ENCODE measurements at places on chromosomes 6 and 20.

DNA sequence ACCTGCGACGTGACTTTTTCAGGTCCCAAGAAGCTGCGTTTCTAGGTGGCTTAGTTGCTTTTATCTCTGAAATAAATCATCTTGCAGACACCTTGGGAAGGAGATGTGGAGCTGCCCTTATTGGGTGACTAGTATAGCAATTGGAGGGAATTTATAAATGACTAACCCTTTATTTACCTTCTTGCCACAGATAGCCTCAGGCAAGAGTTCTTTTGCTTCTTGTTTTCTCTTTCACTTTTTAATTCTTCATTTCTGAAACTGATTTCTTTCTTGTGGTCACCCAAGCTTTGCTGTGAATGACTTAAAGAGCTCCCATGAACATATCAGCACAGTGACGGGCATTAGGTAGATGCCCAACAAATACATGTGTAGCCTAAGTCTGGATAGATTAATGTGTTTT, 3.0 kb downstream of the ADGRF4 start:
- DNase-seq: no peak

DNA sequence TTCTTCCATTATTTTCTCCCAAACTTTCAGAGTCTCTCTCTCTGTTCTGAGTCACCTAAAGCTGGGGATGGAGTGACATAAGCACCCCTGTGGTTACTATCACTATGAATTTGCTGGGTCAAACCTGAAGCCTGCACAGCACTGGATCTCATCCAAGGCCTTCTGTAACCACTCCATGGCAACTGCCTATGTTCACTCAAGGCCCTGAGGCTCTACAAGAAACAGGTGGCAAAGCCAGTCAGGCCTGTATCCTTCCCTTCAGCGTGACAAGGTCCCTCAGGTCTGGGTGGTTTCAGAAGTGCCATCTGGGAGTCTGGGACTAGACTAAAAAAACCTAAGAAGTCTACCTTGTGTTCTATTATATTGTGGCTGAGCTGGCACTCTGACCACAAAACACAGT, 1278.8 kb upstream of the EYS start:
- DNase-seq: no peak

- DNase-seq: no peak
These were observed 15.1 kb downstream of the TBC1D32 start for GRCh38 chr6:121319112-121319553.

GRCh38 chr20:41178904-41179432, 41.6 kb downstream of the PLCG1 start:
- peak; percentile 6 for DNase-seq

DNA sequence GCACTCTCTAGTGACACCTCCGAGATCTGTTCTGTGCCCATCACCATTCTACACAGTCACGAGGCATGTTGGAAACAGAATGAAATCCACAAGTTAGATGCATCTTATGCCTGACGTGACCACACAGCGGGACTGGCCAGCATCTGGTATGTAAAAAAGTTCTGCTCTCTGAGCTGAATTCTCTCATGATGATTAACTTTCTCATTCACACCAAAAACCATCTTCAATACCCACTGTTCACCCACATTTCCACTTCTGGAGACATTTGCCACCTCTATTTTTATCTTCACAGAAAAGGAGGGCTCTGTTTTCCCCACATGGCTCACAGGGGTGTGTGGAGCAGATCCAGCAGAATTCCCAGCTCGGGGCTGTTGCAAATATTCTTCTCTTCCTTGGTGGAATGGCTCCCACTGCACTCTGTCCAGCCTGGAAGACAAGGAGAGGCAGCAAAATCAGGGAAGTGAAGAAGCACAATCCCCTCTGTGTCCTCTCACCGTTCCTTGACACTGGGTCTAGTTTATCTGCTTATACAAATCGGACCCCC, 303.4 kb downstream of the TAF4 start:
- DNase-seq: no peak

DNA sequence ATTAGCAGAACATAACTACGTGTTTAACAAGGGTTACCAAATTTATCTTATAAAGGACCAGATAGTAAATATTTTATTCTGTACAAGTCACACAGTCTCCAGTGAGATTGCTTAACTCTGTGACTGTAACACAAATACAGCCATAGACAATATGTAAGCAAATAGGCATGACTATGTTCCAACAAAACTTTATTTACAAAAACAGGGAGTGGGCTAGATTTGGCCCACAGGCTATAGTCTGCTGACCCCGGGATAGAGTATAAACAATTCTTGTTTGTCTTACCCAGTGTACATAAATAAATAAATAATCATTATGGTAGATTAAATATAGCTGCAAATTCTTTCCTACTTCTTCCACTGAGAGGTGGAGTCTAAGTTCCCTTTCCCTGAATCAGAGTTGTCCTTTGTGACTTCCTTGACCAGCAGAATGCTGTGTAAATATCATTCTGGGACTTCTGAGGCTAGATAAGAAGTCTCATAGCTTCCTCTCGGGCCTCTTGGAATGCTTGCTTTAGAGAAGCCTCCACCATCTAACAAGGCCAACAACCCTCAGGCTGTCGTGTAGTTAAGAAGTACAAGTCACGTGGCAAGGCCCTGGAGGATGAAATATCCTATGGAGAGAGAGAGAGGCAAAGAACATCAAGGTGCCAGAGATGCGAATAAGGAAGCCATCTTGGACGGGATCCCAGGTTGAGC, 59.1 kb upstream of the TMEM244 start:
- DNase-seq: no peak

GRCh38 chr6:142613981-142614380, 312.2 kb downstream of the ADGRG6 start:
- DNase-seq: no peak

DNA sequence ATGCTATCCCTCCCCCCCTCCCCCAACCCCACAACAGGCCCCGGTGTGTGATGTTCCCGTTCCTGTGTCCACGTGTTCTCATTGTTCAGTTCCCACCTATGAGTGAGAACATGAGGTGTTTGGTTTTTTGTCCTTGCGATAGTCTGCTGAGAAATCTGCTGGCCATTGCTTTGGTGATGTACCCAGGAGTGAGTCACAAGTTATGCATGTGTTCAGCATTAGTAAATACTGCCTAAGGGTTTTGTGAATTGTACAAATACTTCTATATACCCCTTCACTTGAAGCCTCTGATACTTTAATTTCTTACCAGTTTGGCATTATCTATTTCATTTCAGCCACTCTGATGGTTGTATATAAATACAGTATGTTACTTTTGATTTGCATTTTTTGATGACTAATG, 711.3 kb upstream of the GJE1 start:
- no peak for DNase-seq

GRCh38 chr6:54633601-54634000, 213.0 kb upstream of the FAM83B start:
- no peak for DNase-seq

DNA sequence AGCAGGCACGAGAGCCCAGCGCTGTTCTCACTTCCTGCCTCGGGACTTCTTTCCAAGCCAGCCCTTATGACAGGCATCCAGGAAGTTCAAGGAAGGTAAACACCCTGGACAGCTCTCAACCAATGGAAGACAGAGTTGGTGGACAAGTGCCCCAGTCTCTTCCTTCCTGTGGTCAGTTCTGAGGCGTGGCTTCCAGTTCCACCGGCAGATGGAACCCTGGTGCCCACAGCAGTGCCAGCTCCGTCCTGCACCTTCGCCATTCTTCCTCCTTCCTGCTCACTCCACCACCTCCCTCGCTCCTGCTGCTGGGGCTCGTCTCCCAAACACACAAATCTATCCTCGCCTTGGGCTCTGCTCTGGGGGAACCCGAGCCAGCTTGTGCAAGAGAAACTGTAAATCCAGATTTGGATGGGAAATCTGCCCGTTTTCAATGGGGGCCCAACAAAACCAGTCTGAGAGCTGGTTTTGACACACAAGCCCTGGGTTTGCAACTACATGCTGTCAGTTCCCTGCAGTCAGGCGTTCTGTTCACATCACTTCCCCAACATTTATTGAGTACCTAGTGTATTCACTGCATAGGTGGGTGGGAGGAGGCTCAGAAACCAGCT, 162.7 kb downstream of the GRM4 start:
- DNase-seq: peak; percentile 8

- DNase-seq: no peak
These were observed 118.8 kb downstream of the ZMYND8 start for GRCh38 chr20:47237715-47238114.

GRCh38 chr20:41395667-41396664, 29.3 kb upstream of the EMILIN3 start:
- no peak for DNase-seq

- no peak for DNase-seq
These were observed 223.2 kb upstream of the GMDS start for GRCh38 chr6:2468601-2468955.

DNA sequence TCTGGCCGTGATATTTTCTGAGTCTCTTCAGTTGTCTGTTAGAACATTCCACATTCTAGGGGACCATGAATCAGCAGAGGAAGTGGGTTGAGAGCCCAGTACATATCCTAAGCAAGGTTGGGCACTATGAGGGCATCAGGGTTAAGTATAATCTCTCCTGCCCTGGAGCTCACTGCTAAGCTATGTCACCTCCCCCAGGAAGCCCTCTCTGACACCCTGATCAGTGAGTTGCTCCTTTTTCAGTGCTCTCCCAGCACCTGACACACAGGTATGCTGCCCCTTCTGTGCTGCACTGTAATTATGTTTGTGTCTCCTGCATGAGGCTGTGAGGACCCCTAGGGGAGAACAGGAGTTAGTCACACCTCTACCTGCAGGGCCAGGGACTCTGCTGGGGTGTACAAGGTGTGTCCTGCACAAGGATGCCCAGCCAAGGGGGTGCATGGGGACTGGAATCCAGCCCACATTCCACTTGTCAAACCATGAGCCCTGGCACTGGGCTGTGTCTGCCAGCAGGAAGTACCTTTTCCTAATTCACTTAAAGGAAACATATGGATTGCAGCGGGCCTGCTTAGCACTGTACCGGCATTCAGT, 3.9 kb downstream of the RAB44 start:
- DNase-seq: no peak

GRCh38 chr6:91720324-91720723, 1133.5 kb upstream of the MAP3K7 start:
- no peak for DNase-seq

GRCh38 chr6:19024737-19025136, 637.6 kb downstream of the RNF144B start:
- no peak for DNase-seq

- DNase-seq: no peak
These were observed 112.8 kb downstream of the LAMP5 start for GRCh38 chr20:9627219-9627618.

- no peak for DNase-seq
These were observed 7.7 kb downstream of the DUSP22 start for GRCh38 chr6:300026-300425.

DNA sequence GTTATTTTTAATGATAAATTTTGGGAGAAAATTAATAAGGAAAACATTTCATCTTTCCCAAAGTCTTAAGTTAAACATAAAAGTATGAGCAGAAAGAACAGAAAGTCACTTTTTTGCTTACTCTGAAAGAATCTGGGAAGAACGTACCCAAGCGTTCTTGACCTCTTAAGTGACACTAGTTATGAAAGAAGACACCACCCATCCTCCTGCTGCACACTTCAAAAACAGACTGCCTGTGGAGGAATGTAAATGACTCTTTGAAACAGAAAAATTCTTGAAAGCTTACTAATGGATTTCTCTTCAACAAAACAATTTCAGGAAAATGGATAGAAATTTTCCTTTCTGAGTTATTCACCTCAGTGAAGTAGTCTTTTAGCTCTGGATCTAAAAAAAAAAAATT, 227.7 kb downstream of the MEI4 start:
- DNase-seq: no peak

DNA sequence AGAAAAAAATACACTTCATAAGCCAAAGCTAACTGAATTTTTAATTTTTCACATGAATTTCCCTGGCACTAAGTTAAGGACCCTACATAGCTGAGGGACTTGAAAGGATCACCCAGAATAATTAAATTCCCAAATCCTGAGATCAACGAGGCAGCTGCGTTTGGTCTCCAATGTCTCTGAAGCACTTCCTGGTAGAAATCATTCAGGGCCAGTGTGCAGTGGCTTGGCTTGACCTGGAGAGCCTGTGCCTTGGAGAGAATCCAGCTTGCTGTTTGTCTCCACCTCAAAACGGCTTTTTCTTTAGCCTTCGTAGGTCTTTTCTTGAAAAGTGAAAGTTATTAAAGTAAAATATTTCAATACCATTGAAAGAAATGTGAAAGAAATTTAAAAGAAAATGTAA, 92.4 kb downstream of the SMOC2 start:
- no peak for DNase-seq

DNA sequence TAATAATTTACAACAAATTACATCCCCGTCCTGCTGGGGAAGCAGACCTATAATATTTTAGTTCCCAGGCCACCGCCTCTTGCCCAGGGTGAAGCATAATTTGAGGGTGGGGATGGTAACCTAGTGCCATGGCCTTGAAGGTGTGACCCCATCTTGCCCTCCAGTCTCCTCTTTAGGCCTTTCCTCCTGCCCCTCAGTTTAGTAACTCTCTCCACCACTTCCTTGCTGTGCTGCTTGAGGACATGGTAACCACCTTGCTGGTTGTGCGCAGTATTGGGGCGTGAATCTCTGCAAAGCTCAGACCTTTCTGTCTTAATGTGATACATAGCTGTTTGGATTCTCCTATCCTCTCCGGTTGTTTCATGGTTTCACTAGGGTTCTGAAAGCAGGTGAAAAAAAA, 16.6 kb downstream of the SNX9 start:
- no peak for DNase-seq

DNA sequence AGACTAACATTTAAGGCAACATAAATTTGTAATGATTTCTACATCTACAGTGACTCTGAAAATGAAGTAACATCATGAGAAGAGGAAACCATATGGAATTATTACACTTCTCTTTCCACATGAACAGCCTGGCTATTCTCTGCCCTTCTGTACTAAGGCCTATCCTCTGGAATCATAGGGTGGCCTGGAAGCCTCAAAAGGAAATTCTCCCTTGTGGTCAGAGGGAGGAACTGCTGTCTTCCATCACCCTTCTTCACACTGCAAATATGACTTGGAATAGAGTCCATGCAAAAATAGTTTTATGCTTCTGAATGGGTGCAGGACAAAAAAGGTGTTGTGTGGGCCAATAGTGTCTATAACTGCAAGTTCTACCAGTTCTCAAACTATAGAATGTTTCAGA, 44.6 kb upstream of the SH3BGRL2 start:
- DNase-seq: no peak

DNA sequence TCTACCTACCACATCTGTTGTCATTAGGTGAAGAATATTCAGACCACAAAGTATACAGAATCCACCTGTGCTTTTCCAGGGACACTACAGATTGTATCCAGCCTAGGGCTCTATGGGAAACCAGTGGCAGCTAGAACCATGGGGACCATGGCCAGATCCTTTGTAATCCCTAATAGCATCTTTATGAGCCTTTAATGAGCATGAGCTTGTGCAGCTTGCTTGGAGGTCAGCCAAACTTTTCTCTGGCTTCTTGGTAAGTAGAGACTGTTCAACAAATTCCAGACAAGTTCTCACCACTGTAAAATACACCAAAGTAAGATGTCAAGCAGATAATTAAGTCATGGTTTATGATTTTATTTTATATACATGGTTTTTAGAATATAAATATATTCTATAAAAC, 301.6 kb upstream of the ADGRB3 start:
- no peak for DNase-seq
